ENCODE measurements at places on chromosomes 4 and X.

DNA sequence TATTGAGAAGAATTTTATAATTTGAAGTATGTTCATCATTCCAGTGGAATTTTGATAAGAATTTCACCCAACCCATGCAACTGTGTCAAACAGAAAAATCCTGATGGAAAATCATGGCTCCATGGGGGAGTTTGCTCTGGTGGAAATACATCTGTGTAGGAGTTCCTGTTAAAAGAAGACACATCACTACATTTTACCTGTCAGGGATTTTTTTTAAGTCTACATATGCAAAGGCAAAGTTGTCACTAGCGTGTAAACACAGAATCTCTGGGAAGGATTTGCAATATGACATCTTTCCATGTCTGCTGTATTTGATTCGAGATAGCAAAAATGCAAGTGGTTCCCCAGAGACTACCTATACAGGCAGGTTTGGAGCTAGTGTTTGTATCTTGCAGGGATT is 581.0 kb downstream of the KCNIP4 start:
- no peak for DNase-seq

DNA sequence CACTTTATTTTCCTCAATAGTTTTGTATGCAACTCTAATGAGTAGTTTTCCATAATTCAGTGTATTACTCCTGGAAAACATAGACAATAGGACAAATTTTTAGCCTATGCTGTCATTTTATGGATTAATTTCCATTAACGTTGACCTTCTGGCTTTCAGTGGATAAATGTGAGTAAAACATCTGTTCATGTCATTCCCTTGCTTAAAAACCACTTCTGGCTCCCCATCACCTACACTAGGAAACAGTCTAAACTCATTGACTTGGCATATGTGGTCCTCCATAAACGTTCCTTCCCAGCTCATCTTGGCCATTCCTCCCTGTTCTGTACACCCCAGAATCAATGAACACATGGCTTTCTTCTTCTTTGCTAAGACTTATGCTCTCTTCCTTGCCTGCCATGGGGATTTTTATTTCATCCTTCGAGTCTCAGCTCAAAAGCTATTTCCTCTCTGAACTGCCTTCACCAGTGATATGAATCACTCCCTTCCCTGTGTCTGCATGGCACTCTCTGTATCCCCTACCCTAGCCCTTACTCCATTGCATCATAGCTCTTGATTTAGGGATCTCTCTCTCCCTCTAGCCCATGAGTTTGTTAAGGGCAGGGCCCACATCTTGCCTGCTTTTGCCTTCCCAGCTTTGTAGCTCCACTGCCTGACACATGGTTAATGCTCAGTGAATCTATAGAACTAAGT is 34.8 kb downstream of the DOCK11 start:
- no peak for DNase-seq

DNA sequence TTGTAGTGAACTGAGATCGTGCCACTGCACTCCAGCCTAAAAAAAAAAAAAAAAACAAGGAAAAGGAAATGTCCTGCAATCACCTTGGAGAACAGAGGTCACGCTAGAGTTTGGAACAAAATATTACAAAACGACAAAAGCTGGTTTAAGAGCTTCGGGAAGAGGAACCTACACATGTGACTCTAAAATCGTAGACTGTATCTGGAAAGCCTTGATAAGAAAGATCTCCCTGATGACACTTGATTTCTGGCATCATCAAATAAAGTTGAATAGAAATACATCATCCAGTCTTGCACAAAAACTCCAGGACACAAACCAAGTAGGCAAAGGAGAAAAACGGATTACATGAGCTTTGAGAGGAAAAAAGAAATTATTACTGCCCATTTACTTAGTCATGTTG is 31.1 kb upstream of the DOCK11 start:
- no peak for DNase-seq

- DNase-seq, result no peak
These were observed 746 bp upstream of the AADAT start for GRCh38 chr4:170090352-170091052.

GRCh38 chr4:157231525-157231924 is 11.0 kb downstream of the GRIA2 start:
- DNase-seq, result no peak

- DNase-seq, result peak; percentile 74
These were observed 47.6 kb downstream of the ANAPC4 start for GRCh38 chr4:25424539-25425228.

DNA sequence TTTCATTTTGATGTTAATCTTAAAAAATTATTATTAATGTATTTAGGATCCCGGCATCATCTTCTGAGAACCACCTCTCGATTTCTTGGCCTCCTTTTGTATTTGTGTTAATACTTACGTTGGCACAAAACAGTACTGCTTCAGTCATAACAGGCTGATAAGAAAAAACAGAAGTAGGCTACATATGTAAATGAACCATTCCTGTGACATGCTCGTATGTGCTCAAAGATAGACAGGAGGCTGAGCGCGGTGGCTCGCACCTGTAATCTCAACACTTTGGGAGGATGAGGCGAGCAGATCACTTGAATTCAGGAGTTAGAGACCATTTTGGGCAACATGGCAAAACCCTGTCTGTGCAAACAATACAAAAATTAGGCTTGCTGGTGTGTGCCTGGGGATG is 109.4 kb upstream of the H2AZ1 start:
- no peak for DNase-seq

DNA sequence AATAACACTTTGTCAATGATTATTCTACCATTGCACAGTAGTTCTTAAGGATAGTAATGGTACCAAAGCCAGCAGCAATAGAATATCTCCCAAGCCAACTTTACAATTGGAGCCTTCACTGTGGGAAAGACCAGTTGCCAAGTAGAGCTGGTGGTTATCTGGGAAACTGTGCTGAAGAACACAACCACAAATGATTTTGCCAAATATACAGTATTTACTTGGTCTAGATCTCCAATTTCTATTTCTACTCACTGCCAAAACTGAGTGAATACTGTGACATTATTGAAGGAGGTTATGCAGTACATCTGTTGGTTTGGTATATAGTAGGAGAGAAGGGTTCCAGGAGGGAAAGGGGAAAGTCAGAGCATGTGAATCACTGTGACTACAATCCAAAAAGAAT is 3.8 kb downstream of the TET2 start:
- no peak for DNase-seq

- DNase-seq, result no peak
These were observed 31.8 kb downstream of the PROM1 start for GRCh38 chr4:16051980-16052379.
